ENCODE measurements at places on chromosomes 7 and 10. TPM values are rescaled to one million over a fixed set of nuclear protein-coding genes. Genes with fewer than 3 reads are reported as not detected.

Gene C10orf62
- not detected for total RNA-seq

Gene TFPI2
- total RNA-seq: 140 TPM

Gene SEMA3D
- 3.0 TPM for total RNA-seq

DNA sequence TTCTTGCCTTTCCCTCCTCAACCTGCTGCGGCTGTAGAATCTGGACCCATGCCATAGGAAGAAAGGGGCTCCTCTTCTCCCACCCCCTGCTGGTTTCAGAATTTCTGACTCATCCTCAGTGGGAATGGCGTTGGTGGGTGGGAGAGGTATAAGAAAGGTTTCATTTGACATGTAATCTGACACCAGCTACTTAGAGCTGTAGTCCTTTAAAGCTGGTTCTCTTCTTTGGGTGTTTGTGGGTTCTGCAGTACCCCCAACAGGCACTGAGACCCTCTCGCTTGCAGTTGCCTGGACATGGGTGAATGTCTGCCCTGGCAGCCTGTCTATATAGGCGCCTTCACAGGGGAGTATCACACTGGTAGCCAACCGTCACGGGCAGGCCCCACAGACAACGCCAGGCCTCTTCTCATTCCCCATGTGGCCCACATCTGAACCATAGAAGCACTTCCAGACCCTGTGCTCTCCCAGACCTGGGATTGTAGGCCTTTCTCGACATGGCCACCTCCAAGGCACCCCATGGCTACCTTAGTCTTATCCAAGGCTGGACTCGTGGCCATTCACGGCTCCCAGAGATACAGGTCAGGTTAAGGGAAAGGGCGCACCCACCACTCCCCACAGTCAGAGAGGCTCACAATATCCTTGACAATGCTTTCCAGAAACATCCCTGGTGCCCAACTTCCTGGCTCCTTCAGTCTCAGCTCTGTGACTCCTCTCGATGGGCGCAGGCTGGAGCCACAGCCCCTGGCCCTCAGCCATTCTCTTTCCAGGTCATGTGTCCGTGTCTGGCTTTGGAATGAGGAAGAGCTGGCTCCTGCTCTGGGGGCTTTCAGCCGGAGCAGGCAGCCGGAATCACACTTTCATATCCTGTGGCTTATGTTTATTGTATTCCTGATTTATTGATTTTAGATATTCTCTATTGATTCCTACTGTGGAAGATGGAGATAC lies 17.5 kb downstream of the ZNF862 start:
- peak; percentile 57 for DNase-seq

DNA sequence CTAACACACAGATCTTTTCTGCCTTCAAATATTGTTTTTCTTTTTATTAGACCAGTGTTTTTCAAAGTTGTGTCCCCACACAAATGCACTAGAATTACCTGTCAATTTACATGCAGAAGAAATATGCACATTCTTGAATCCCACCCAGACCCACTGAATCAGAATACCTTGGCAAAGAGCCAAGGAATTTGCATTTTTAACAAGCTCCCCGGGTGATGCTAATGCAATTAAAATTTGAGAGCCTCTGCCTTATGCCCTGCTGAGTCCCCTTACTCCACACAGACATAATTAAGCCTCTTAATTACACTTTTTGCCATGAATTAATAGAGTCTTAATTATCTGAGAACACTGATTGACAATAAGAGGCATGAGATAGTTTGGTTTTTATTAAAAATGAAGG lies 201.2 kb upstream of the GRB10 start:
- DNase-seq: no peak

DNA sequence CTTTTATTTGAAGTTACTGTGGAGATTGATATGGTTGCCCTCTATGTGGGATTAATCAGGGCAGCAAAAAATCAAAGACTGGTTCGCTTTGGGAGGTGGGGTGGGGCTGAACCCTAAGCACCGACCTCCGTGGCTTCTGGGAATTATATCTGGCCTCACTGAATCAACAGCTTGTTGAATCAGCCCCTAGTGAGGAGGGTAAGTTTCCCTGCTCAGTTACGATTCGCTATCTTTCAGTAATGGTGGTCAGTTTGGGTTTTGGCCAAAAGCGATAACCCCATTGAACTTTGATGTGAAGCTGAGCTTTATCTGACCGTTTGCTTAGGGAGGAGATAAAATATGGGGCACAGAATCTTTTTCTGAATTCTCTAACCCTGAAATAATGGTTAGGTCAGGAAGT lies 16.6 kb upstream of the ARPC1A start:
- no peak for DNase-seq

DNA sequence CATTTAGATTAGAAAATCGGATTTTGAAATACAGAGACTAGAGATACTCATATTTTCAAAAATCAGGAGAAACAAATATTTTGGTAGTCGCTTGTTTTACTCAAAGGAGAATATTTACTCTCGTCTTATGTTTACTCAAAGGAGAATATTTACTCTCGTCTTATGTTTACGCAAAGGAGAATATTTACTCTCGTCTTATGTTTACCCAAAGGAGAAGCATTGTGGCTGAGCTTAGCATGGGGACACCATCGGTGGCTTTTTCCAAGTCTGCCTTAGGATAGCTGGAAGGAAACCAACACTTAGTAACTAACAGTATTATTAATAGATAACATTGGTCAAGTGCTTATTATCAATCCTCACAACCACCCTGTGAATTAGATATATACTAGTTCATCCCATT lies 71.8 kb downstream of the SNX10 start:
- DNase-seq: no peak

DNA sequence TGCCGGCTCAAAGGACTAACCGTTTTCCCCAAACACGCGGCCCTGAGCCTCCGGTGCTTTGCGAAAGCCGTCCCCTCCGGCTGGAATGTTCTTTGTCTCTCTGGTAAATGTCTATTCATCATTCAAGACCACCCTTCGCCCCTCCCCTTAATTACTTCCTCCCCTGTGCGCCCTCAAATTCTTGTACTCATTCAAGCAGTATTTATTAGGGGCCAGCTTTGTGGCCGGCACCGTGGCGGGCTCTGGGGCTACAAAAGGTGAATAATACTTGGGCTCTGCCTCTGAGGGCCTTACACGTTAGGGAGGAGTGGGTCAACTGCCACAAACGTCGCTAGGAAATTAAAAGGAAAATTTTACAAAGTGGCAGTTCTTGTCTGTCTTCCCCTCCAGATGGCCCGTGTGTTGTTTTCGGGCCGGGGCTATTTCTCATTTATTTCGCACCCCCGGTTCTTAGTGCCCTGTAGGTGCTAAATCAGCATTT lies 1.5 kb upstream of the MEST start:
- DNase-seq: no peak

DNA sequence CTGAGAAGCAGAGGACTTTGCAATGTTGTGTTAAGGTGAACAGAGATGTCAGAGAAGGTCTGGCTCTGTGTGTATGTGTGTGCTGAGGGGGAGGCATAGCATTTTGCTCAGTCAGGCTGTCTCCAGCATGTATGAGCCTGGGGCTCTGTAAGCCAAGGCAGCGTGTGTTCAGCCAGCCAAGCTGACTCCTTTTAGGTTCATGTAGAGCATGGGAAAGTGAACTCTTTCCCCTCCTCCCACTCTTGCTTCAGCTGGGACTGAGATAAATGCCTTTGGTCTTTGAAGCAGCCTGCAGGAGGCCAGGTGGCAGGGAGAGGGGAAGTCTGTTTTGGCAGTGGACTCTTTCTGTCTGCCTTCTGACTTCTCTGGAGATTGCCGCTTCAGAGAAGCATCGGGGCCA lies 3.8 kb downstream of the SFXN2 start:
- peak; percentile 94 for DNase-seq

- no peak for DNase-seq
Measured at GRCh38 chr10:132654121-132654571, 116.6 kb downstream of the INPP5A start.

GRCh38 chr7:149795126-149795525 lies 21.7 kb upstream of the ZNF467 start:
- DNase-seq: no peak

DNA sequence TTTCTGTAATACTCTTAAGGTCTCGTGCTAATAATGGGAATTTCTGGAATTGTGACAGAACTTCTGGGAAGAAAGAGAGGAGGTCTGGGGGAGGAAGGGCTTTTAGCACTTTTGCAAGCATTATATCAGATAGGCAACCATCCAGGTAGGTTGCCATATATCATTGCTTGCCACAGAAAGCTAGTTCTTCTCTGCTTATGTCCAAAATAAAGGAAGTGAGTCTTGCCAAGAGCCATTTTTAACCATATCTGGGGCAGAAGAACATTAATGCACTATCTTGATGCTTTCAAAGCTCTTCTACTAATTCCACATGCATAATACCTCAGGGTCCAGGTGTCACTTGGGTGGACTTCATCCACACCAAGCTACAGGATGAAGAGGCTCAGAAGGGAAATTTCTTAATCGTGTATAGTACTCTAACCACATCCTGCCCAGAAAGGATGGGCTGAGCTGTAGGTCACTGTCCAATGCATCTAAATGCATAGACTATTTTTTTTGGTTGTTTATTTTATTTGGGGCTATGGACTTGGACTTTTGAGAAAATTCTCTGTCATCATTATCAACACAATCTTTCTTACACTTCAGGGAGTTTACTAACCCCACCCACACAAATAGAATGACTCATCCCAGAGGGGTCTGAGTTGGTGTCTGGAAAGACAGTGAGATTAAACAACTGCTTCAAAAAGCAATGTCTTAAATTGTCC lies 68.9 kb upstream of the ADO start:
- DNase-seq: peak; percentile 63

- DNase-seq: peak; percentile 58
Measured at GRCh38 chr10:99560277-99561126, 27.8 kb downstream of the NKX2-3 start.

DNA sequence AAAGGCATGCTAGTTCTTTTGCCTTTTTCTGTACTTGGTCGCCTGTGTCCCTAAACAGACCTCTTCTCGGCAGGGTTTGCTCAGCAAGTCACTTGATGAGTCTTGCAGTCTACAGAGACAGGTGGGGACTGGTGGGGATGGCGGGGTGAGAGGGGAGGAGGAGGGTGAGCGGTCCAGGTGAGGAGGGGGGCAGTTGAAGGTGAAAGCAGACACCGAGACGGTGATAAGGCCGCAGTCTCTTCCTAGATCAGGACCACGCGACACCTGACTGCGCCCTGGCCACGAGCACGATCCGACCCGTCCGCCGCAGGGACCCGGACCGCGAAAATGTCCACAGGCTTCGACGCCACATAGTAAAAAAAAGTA lies 566 bp downstream of the ASNS start:
- DNase-seq: no peak

Data from fibroblast of villous mesenchyme (primary cell).